ENCODE measurements at places on chromosomes 16 and 17.

DNA sequence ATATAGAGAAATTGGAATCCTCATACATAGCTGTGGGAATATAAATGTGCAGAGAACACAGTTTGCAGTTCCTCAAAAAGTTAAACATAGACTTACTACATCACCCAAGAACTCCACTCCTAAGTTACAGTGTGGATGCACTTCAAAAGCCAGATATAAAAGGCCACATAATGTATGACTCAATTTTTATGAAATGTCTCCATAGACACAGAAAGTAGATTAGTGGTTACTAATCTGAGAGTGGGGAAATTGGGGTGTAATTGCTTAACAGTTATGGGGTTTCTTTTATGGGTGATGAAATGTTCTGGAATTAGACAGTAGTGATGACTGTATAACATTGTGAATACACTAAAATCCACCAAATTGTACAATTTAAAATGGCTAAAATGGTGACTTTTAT, 60.9 kb downstream of the CACNG1 start:
- DNase-seq: no peak

DNA sequence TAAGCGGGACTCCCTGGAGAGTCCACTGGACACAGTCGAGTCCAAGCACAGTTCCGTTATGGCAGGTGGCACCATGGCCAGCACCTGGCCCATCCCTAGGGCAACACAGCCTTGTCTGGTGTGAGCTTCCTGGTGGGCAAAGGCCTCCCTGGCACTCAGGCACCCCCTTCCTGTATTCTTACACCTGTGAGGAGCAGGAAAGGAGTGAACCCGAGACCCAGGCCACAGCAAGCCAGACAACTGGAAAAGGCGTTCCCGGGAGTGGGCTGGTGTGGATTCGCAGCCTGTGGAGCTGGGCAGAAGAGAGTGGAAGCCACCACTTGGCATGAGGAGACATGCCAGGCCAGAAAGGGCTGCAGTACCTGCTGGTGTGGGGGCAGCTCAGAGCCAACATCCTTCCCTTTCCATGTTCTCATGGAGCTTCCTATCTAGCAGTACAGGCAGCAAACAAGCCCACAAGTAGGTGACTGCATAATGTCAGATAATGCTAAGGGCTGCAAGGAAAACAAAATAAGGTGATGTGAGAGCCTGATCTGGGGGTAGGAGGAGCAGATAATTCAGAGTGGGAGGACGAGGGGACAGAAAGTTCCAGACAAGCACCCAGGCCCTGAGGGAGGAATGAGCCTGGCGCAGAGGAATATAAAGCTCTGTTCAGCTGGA, 87.0 kb downstream of the GNAO1 start:
- no peak for DNase-seq

GRCh38 chr17:48471817-48472410, 41.9 kb upstream of the SKAP1 start:
- no peak for DNase-seq

- DNase-seq: no peak
Measured at GRCh38 chr17:38605411-38605840, 326 bp downstream of the SRCIN1 start.

DNA sequence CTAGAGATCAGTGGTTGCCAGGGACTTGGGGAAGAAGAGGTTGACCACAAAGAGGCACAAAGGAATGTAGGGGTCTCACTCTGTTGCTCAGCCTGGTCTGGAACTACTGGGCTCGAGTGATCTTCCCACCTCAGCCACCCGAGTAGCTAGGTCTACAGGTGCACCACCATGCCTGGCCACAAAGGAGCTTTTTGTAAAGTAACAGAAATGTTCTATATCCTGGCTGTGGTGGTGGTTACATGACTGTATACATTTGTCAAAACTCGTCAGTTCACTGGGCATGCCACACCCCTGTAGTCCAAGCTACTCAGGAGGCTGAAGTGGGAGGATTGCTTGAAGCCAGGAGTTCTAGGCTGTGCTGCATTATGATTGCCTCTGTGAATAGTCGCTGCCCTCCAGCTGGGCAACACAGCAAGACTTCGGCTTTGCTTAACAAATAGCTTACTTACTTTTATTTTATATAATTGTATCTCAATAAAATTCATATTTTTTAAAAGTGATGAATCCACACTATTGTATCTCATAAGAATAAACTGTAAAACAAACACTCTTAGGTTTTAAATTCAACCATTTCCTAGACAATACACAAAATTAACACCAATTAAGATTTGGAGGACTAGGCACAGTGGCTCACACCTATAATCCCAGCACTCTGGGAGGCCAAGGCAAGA, 5.0 kb downstream of the SKA2 start:
- DNase-seq: no peak

GRCh38 chr17:27635275-27635823, 4.4 kb downstream of the LGALS9 start:
- no peak for DNase-seq

- peak; percentile 48 for DNase-seq
Measured at GRCh38 chr16:89827383-89828198, 684 bp upstream of the SPIRE2 start.

GRCh38 chr16:85089525-85089924, 22.7 kb downstream of the CIBAR2 start:
- no peak for DNase-seq

DNA sequence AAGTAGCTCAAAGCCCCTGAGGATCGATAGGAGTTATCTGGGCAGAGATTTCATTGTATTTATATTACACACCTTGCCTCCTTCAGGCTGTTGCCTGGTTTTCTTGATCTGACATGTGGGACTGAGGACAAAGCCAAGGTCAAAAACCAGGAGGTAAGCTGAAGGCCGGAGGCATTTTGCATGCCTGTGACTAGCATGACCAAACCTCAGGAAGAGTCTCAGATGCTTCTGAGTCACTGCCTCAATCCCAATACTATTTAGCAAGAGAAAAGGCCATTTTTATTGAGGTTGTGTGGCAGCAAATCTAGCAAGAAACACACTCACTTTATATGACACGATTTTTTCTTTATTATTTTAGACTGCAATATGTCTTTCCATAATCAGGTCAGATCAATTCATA, 968.1 kb downstream of the CDH11 start:
- DNase-seq: no peak

- DNase-seq: peak; percentile 53
Measured at GRCh38 chr17:68398691-68399637, 58.3 kb downstream of the WIPI1 start.

GRCh38 chr17:17782523-17783115, 54.2 kb downstream of the SREBF1 start:
- DNase-seq: no peak

GRCh38 chr17:58316260-58316960, 12.2 kb downstream of the TSPOAP1 start:
- no peak for DNase-seq

GRCh38 chr16:14347706-14348105, 276.6 kb downstream of the MRTFB start:
- DNase-seq: no peak

DNA sequence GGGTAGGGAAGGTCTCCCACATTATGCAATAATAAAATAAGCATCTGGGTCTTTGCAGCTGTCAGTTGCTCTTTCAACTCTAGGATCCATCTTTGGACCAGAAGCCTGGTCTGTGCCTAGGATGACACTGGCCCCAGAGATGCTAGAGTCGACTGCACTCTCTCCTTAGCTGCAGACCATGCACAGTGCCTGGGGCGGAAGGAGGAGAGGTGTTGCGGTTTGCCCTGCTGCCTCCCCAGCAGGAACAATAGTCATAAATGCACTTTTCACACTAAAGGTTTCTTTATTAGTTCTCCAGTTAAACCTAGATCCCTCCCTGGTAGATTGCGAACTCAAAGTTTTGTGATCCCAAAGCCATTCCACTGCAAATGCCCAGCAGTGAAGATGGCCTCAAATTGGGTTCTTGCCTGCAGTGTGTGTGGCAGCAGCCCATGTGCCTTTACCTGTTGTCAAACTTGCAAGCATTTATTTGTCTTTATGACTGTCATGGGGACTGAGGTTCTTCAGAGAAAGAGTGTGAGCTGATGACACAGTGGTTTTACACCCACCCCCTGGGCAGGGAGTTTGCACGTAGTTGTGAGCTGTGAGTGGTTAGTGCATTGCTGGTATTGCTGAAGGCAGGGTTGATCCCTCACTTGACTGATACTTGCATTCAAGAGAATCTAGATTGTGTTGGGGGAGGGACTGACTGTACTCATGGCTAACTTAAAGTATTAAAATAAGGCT, 10.3 kb downstream of the ATXN1L start:
- no peak for DNase-seq

GRCh38 chr16:2531696-2532493, 687 bp upstream of the CEMP1 start:
- DNase-seq: peak; percentile 99
